ENCODE measurements at places on chromosomes 16 and 17.

DNA sequence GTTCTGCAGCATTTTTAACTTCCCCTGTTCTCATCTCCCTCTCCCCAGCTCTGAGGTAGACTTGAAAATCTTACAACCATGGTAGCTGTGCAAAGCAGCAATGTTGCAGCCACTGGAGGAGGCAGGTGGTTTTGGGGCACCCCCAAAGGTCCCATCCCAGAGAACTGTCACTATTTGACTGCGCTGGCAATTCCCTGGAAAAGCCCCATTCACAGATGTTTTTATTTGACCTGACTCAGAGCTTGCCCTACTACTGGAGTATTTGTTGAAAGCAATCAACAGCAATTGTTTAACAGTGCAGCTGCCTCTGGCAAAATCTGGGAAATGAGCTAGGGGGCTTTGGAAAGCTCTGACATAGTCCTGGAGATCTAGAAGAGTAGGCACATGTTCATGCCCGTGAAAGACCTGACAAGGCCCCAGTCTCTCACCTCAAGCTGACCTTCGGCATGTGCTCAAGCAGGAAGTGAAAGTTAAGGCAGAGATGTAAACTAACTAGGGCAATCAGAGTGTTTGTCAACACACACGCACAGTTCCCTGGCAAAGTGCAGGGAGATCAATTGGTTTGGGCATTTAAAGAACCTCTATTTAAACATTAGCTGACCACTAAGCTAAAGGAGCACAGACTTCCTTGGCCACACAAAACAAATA, 19.7 kb upstream of the PIK3R5 start:
- DNase-seq = no peak

DNA sequence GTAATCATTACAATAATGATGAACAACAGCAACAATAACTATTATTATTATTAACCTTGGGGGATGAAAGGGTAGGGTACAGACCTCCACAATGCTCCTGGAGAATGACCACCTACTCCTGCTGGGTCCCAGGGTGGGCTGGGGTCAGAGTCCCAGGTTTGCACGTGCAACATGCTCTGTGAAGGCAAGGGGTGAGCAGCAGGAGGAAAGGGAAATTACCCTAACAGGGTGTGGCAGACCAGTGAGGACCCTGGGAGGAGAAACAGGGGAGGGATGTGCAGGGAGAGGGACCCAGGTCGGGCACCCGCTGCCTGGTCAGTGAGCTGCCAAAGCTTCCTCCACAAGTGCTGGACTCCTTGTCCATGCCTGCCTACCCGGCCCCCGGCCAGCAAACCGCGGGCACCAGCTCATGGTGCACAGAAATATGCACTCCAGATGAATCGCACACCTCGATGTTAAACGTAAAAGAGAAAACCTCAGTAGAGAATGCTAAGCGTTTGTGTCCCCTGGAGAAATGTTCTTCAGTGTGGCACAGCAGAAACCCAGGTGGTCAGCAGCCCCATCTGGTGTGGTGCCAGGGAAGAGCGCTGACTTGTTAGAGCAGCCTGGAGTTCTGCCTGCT, 767.1 kb downstream of the KCNJ18 start:
- no peak for DNase-seq

- no peak for DNase-seq
These were observed 53.9 kb upstream of the CCL2 start for GRCh38 chr17:34201225-34201624.

- no peak for DNase-seq
These were observed 15.9 kb downstream of the EPOP start for GRCh38 chr17:38658741-38659345.

DNA sequence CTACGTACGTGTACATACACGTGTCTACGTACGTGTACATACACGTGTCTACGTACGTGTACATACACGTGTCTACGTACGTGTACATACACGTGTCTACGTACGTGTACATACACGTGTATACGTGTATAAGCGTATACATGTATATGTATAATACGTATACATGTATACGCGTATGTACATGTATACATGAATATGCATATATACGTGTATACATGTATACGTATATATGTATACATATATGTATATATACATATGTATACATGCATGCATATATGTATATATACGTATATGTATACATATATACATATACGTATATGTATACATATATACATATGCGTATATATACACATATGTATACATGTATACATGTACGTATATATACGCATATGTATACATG, 22.2 kb upstream of the PYY start:
- DNase-seq = no peak

GRCh38 chr16:66008136-66008535, 358.4 kb upstream of the CDH5 start:
- no peak for DNase-seq

DNA sequence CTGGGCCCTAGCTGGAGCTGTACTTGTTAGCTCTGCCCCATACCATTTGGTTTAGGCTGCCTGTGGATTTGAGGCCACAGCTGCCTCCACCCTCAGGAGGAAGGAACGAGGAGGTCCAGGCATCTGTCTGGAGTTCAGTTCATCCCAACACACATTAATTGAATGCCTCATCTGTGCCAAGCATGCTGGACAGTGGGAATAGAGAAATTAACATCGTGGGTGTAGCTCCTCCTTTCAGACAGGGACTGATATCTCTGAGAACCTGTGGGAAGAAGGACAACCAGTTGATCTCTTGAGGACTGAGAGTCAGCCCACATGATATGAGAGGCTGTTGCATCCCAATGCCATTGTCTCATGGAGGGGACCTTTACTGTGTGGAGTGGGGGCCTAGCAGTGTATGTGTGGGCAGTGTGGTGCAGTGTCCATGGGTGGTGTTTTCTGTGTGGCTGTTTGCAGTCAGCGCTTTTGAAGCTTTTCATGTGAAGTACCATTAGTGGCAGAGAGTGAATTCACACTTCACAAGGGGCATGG, 29.4 kb upstream of the DDX52 start:
- no peak for DNase-seq

GRCh38 chr16:88393034-88393433, 10.3 kb downstream of the ZNF469 start:
- no peak for DNase-seq

- DNase-seq = no peak
These were observed 326.7 kb downstream of the C16orf95 start for GRCh38 chr16:86990451-86990850.

GRCh38 chr17:9371019-9371418, 204.6 kb downstream of the STX8 start:
- no peak for DNase-seq

- no peak for DNase-seq
These were observed 405.5 kb downstream of the CPPED1 start for GRCh38 chr16:12398029-12398682.

DNA sequence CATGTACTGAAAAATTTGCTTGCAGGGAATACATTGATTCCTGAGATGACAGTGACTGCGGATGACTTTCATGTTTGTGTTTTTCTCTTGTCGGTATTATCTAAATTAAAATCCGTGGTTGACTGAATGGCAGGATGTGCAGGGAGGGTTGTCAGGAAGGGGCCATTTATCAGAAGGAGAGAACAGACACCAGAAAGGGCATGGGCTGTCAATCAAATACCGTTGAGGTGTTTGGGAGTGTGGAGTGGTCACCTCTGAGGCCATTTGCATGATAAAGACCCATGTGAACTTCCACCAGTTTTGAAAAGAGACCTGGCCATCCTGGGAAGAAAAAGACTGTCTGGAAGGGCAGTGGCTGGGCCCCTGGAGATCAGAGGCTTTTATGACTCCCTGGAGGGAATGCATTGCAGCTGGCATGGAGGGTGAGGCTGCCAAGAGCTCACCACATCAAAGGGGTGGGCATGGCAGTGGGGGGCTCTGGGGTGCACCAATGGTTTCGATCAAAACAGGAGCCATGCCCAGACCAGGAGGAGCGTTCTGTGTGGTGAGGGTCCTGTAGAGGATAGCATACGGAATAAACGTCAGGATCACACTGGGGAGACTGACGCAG, 67.1 kb downstream of the CYLD start:
- DNase-seq = no peak

GRCh38 chr17:78779850-78780249, 2.2 kb downstream of the CYTH1 start:
- no peak for DNase-seq

DNA sequence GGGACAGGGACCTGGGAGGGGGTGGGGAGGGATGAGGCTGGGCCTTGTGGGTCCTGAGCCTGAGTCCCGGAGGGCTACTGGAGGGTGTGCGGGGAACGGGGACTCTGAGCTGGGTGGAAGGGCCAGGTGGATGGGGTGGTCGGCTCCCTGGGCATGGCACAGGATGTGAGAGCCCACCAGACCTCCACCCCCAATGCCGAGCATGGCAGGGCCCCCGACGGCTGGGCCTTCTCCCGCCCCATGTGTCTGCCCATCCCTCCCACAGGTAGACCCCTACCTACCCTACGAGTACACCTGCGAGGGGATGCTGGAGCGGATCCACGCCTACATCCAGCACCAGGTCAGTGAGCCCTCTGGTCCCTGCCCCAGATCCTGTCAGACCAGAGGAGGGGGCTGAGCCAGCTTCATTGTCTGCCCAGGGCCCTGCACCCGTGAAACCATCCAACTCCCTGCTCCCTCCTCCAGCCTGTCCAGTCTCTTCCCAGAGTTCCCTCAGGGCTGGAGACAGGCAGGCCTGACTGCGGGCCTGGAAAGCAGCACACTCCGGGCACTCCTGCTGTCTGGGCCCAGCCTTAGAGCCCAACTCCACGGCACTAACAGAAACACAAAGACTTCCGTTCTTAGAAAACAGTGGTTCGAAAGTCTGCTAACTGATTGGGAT, 78.0 kb downstream of the MGAT5B start:
- DNase-seq = no peak

GRCh38 chr16:57380671-57381462, 8.6 kb downstream of the CX3CL1 start:
- no peak for DNase-seq

DNA sequence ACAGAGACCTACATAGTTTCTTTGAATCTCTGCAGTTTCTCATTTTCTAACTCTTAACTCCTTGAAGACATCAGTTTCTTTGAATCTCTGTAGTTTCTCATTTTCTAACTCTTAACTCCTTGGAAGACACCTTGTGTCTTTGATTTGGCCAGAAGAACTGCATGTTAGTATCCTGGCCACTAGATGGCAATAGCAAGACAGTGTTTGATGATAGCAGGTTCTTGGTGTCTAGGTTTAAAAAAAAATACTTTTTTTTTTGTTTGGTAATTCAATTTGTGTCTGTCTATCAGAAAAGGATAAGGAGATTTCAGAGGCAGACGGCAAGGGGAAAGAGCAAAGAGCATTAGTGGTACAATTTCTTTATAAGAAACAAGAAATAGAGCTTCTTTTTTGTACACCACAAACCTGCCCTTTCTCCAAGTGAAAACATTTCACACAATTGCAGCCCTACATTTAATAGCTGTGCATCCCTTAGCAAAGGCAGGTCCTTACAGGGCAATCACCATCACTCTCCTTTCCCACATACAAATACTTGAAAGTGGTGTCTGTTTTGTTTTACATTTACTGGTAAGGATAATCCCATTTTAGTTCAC, 1324.9 kb upstream of the CDH8 start:
- no peak for DNase-seq

DNA sequence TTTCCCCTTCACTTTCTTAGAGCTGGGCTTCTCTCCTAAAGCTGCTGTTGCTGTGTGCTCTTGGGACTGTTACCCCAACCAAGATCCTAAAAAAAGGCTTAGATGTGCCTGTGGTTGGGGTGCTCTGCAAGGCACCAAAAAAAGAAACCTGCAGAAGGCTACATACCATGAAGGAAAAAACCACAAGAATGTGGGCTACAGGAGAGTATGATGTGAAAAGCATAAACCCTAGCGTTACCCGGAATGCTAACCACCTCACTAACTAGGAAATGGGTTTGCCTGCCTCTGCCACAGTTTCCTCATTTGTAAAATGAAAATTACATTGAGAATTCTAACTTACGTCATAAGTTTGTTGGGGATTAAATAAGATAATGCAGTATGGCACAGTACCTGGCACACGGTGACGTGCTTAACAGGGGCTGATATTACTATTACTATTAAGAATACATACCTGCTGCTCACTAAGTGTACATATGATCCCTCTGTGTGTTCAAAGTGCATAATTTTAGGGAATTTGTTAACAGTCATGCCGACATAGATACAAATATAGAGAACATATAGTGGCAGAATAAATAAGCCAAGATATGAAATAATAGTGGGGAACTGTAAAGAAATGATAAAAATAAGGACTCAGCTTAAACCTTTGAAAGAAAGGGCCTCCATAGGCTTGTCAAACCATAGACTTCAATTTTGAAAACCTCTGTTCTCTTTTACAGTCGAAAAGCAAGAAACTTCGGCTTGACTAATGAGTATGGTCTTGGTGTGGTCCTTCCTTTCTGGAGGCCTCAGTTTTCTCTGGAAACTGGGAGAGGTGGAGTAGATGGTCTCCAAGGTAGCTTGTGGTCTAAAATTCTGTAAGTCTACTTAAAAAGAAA, 177.8 kb upstream of the TBX2 start:
- peak; percentile 4 for DNase-seq

GRCh38 chr16:29678691-29679267, at the start of gene QPRT:
Gene QPRT, plus strand, starts transcription at chr16:29679180. Its CDS starts 18 bp downstream, at chr16:29679198.
- no peak for DNase-seq

- no peak for DNase-seq
These were observed 13.3 kb upstream of the SDK2 start for GRCh38 chr17:73657473-73658116.

GRCh38 chr16:85167589-85168537, 55.6 kb upstream of the CIBAR2 start:
- no peak for DNase-seq

GRCh38 chr17:47694581-47695428, 844 bp downstream of the TBKBP1 start:
- DNase-seq = peak; percentile 59

GRCh38 chr17:13562271-13562800, 39.4 kb downstream of the HS3ST3A1 start:
- no peak for DNase-seq

- DNase-seq = no peak
These were observed 9.3 kb downstream of the ZNF263 start for GRCh38 chr16:3292604-3293003.

DNA sequence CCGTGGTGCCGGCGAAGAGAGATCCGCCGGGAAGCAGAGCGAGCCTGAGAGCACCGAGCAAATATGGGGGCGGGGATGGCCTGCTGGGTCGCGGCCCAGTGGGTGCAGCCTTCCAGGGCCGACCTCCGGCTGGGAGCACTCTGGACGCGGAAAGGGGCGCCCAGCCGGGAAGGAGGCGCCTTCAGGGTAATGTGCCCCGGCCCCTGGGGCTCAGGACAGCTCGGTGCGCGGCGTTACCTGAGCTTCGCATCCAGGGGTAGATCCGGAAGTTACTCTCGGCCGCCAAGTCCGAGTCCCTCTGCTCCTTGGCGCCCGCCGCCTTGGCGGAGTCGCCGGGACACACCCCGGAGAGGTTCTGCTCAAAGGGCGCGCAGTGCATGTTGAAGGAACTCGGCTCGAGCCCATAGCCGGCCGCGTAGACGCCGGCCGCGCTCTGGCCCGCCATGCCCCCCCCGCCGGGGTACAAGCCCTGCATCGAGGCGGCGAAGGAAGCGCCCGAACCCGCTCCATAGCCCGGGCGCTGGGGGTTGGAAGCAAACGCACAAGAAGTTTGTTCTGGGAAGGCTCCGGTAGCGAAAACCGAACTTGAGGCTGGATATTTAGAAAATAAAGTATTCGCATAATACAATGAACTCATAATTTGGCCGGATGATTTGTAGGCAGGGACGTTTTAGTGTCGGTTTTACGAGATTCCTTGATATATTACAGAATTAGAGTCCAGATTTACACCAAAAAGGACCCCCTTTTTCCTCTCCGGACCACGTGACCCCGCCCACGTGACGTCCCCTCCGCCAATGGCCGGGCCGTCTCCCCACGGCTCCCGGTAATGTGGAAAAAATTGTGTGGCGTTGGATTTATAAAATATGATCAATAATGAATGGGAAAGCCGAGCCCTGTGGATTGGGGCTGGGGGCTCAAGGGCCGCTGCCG, at the start of gene HOXB7:
TSS of gene HOXB7 (minus strand) at position 736 of the 930 bp plus-strand sequence. CDS start at position 637, 99 bp downstream.
- DNase-seq = peak; percentile 74

- no peak for DNase-seq
These were observed 4.4 kb downstream of the CRLF3 start for GRCh38 chr17:30819971-30820705.

All from stimulated activated CD4-positive, alpha-beta T cell treated with anti-CD3 and anti-CD28 coated beads, Interleukin-12 subunit alpha, Interleukin-12 subunit beta, amount 100 ng/mL, for 24 hours (primary cell).